ENCODE measurements at places on chromosomes 6 and 20.

GRCh38 chr6:144395014-144395413, 109.9 kb downstream of the UTRN start:
- no peak for DNase-seq

DNA sequence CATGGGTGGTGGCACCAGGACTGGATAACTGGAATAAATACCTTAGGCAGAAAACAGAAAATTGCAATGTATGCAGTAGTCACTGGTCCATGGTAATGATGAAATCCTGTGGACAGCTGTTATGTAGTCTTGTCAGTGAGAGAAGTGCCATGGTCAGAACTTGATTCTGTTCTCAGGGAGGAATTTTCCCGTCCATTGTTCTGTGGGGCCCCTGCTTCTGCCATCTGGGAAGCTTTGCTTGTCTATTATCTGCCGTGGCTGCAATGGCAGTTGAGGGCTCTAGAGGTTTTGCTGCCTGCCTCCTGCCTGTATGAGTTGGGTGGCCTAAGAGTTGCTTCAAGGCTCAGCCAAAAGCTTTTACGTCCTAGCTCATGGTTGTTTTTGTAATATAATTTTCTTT, 126.8 kb upstream of the SLC35B3 start:
- no peak for DNase-seq

DNA sequence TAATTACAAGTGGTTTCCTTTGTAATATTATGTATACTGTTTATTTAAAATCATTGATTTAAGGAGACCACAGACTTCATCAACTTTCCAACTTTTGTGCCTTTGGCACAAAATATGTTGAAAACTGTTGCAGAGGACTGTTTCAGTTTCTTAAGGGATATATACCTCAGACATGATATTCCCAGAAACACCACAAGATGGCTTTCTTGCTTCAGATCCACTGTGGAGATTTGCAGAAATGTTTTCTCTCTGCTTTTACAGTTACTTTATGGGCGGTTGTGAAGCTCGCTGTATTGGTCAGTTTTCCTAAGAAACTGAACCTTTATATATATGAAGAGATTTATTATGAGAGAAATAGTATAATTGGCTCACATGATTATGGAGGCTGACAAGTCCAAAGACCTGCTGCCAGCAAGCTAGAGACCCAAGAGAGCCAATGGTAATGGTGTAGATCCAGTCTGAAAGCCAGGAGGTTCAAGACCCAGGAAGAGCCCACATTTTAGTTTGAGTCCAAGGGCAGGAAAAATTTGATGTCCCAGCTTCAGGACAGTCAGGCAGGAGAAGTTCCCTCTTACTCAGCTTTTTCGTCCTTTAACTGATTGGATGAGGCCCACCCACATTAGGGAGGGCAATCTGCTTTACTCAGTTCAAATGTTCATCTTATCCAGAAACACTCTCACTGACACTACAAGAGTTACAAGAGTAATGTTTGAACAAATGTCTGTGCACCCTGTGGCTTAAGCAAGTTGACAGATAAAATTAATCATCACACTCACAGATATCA, 12.8 kb downstream of the ME1 start:
- no peak for DNase-seq

DNA sequence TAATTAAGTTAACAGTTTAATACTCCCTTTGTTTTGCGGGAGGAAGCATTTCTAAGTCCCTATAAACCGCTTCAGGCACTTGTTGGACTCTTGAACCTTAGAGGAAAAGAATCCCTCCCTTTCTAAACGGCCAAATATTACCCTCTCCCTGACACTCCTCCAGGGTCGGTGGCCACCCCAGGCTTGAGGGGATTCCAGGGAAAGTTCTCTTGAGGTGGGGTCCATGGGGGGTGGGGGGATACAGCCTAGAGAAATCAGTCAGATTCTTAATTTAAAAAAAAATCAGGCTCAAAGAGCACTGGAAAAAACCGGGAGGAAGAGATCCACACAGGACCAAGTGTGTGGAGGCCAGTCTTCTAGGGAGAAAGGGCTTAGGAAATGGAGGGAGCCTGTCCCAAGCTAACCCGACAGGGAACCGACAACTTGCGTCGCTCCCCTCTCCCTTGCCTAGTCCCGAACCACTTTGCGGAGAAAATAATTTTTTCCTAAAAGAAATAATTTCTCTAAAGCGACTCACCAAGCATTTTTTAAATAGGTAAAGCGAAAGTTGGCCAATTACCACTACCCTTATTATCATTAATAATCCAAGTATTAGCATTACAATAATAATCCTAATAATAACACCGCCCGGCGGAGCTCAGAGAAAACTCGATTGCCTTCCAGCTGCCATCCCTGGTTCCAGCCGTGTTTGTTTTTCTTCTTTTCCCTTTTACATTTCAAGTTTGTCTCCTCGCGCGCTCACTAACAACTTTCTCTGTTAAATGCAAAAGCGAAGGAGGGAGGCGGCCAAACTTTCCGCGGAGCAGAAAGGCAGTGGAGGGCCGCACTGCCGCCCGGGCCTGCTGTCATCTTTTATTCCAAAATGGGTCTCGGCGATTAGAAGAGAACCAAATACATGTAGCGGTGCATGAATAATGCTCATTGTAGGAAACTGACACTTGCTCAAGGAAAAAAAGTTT, 4.8 kb downstream of the NR2E1 start:
- DNase-seq: no peak

GRCh38 chr6:151440930-151441329, 11.0 kb downstream of the RMND1 start:
- no peak for DNase-seq

- DNase-seq: no peak
Observed at GRCh38 chr6:44294832-44295791, 18.0 kb downstream of the AARS2 start.

DNA sequence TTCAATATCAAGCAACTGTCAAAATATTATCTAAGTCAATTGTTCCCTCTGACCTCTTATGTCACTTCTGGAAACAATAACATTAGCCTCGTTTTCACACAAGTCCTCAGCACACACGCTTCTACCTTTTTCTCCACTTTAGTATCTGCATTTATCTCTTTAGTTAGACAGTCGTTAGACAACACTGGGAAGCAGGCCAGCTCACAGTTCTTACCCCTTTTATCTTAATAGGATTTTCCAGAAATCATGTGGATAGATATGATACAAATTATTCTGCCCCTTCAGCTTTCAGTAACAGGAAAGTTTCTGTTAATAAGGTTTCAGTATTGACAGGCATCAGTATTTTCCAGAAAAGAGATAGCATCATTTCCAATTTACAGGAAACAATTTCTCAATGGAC, 25.9 kb upstream of the HAO1 start:
- DNase-seq: no peak

DNA sequence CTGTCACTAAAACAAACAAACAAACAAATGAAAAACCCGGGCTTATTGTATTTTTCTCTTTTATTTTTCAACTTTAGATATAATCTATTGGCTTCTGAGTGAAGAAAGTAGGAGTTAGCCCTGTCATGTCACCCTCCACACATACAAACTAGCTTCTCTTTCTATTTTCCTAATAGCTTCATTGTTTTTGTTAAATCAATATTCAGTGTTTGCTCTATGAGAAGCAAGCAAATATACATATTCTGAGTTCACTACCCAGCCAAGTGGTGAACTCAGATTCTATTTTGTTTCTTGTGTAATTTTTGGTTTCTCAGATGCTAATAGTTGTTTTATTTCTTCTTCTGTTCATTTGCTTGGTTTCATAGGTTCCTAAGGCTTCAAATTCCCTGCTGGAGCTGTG, 66.4 kb downstream of the SNRNP48 start:
- DNase-seq: no peak

DNA sequence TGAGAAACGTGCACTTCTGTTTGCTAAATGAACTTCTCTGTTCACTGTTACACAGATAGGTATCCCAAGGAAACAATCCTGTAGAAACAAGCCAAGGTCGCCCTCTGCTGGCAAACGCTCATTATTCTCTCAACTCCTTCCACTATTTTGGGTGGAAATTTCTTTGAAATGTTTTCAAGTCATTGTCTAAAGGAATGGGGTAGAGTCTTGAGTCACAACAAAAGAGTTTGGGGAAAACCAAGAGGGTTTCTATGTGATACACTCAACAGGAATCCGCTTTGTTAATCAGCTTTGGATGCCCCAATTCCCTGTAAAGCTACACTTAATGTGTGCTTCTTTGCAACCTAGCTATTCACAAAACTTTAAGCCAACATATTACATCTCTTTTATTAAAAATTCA, 4.6 kb upstream of the RAE1 start:
- DNase-seq: peak; percentile 92

DNA sequence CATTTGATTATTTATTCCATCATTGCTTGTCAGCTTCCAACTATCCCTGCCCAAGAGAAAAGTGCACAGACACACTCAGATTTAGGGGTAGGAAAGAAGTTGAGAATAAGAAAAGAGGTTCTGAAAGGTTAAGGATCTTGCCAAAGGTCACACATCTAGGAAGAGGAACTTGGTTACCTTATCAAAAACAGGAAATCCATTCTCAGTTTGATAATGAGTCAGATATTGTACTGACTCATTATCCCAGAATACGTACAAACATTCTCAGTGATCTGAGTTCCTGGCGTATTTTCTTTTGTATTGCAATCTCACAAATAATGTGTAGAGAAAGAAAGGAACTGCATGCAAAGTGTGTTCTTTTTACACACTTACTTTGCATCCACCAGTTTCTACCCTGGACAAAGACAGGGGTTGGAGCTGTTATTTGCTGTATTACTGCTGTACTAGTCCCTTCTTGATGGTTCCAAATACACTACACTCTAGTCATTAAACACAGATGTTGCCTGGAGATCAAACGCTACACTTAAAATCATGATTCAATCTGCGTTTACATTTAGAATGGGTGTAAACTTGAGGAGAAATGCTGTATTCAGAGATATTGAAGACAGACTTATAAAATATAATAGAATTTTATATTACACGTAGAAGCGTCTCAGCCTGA, 545.7 kb downstream of the PRKN start:
- DNase-seq: no peak

DNA sequence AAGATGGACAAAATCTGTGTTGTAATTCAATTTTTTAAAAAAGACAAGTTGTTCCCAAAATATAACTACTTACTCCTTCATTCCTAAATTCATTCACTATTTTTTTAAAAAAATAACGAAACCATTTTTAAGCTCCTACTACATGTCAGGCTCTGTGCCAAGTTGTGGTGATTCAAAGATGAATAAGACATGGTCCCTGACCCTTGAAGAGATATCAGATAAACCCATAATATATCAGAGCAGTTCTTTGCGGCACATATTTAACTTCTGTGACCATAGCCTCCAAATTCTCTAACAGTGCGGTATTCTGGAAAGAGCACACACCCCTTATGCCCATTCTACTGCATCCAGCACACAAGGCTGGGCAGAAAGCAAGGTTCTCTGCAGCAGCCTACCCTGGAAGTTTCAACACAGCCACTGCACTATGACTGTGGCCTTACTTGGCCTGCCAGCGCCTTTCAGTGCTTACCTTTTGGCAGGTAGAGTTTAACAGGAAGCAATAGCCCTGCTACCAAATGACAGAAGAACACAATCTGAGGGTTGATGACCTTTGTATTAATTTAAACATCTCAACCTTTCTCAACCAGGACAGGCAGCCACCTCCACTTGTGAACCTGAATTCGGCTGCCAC, 406.5 kb downstream of the BTBD9 start:
- DNase-seq: no peak

- no peak for DNase-seq
Observed at GRCh38 chr6:98946266-98946878, 1.4 kb downstream of the FBXL4 start.

- DNase-seq: no peak
Observed at GRCh38 chr6:156046268-156046665, 590.6 kb upstream of the NOX3 start.

- DNase-seq: no peak
Observed at GRCh38 chr20:54678253-54678652, 202.9 kb downstream of the DOK5 start.

DNA sequence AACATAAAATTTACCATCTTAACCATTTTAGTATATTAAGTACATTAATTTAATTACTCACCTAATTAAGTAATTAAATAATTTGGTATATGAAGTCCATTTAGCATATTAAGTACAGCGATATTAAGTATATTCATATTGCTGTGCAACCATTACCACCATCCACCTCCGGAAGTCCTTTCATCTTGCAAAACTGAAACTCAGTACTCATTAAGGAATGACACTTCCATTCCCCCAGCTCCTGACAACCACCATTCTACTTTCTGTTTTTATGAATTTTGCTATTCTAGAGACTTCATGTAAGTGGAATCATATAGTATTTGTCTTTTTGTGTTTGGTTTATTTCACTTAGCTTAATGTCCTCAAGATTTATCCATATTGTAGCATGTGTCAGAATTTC, 61.1 kb upstream of the GTSF1L start:
- no peak for DNase-seq

DNA sequence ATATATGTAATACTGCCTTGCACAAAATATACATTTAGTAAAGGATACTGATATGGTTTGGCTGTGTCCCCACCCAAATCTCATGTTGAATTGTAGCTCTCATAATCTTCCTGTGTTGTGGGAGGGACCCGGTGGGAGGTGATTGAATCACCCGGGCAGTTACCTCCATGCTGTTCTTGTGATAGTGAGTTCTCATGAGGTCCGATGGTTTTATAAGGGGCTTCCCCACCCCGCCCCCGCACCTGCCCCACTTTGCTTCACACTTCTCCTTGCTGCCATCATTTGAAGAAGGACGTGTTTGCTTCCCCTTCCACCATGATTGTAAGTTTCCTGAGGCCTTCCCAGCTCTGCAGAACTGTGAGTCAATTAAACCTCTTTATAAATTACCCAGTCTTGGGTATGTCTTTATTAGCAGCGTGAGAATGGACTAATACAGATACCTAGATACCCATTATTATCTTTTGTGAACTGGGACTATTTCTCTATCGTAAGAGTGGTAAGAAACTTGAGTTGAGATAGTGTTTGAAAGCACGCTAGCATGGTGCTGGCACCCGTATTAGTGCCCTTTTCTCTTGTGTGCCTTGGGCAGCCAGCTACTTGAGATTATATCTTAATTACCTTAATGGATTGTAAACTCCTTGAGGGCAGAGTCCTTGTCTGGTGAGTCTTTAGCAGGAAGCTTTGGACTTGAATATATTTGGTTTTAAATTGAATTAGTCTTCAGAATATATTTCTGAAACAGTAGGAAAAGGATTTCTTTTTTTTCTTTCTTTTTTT, 25.6 kb downstream of the TOP1 start:
- DNase-seq: no peak

- DNase-seq: peak; percentile 57
Observed at GRCh38 chr6:77466451-77467437, 3.5 kb upstream of the HTR1B start.

Data from activated CD4-positive, alpha-beta T cell treated with anti-CD3 and anti-CD28 coated beads, Interleukin-2, amount 10 ng/mL, durations not matched to agents 24 days and 14 days (primary cell).